HL-60 (cell line): ENCODE measurements at places on chromosomes 16 and 17.

- DNase-seq = no peak
Observed at GRCh38 chr17:42459801-42460281, 1.2 kb downstream of the ATP6V0A1 start.

GRCh38 chr17:63436523-63437110 is 9.5 kb downstream of the CYB561 start:
- DNase-seq = no peak

DNA sequence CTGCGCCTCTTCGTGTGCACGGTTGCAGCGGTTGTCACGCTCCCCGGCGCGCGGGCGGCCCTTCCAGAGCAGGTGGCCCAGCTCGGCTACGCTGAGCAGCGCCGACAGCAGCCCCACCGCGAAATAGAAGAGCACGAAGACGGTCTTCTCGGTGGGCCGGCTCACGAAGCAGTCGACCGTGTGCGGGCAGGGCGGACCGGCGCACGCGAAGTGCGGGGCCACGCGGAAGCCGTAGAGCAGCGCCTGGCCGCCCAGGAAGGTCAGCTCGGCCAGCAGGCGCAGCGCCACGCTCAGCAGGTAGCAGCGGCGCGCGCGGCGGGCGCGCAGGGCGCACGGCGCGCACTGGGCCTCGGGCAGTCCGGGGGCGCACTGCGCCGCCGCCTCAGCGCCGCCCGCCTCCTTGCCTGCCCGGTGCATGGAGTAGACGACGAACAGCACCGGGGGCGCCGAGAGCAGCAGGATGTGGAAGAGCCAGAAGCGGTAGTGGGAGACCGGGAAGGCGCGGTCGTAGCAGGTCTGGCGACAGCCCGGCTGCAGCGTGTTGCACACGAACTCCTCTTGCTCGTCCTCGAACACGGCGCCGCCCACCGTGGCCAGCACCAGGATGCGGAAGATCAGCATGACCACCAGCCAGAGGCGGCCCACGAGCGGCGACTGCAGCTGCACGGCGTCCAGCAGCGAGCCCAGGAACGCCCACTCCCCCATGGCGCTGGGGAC is 1.3 kb downstream of the GJD3 start:
- DNase-seq = peak; percentile 17

- no peak for DNase-seq
Observed at GRCh38 chr17:28335959-28336871, 654 bp downstream of the TNFAIP1 start.

- DNase-seq = peak; percentile 89
Observed at GRCh38 chr16:4415538-4416199, 727 bp downstream of the CORO7 start.

DNA sequence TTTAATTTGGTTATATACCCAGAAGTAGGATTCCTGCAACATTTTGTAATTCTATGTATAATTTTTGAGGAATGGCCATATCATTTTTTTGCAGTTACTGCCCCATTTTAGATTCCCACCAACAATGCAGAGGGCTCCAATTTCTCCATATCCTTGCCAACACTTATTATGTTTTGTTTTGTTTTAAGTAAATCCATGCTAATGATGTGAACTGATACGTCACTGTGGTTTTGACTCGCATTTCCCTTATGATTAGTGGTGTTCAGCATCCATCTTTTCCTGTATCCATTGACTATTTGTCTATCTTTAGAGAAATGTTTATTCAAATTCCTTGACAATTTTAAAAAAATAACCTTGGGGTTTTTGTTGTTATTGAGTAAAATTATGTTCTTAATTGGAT is 826.4 kb downstream of the CDH11 start:
- no peak for DNase-seq

DNA sequence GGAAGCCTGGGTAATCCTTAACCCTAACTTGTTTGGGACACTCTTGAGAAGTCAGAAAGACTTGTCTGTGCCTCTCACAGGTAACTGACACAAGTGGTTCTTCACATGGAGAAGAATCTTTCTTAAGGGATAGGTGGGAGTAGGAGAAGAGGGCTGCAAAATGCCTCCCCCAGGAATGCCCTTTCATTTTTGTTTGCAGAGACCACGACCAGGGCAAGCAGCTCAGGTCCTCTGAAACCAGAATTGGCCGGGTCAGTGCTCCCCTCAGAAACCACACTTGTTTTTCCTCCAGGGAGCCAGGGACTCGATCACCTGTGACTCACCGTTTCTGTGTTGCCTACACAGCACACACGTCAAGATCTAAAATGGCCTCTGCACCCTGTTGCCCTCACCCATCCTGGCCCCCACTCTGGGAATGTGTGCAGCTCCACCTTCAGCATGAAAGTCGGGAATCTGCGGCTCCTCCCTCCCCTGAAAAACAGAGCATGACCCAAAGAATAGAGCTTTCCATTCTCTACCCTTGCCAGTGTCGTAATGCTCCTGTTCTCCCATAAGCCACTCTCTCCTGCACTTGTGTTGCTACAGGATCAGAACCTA is 36.1 kb downstream of the HNF1B start:
- no peak for DNase-seq

GRCh38 chr17:32127158-32127897 is 15.0 kb upstream of the RHOT1 start:
- DNase-seq = peak; percentile 72

DNA sequence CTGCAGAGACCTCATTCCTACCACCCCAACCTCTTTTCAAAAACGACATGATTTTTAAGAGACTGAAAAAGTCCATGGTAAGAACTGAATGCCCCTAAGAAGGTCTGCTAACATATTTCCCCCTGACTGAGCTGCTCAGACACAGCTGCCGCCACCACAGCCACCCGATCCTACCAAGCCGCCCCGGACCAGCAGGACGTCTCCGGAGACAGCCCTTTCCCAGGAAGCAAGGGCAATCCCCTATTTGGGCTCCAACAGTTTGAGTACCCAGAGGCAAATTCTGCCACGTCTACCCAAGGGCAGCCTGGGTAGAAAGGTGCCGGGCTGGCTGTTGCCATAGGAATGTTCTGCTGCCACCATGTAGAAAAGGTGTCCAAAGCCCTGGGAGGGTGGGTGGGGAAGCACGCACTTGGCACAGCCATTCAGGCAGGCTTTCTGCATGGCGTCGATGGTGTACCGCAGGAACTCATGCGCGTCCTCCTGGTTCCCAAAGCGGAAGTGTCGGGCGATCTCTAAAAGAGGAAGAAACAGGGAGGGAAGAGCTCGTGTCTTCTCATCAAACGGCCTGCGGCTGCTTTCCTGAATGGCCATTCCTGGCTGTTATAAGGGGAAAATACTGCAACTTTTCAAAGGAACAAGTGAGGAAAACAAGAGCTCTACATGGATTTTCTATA is 13.6 kb downstream of the USP36 start:
- DNase-seq = no peak

- no peak for DNase-seq
Observed at GRCh38 chr16:86243571-86244154, 266.7 kb upstream of the FOXF1 start.

DNA sequence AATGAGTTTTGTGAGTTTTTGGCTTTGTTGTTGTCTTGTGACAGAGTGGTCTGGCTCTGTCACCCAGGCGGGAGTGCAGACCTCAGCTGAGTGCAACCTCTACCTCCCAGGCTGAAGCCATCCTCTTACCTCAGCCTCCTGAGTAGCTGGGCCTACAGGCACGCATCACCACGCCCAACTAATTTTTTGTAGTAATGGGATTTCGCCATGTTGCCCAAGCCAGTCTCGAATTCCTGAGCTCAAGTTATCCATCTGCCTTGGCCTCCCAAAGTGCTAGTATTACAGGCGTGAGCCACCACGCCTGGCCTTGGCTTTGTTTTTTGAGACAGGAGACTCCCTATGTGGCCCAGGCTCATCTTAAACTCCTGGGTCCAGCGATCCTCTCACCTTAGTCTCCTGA is 15.1 kb downstream of the CRK start:
- DNase-seq = no peak

GRCh38 chr17:390025-390424 is 37.4 kb upstream of the RPH3AL start:
- no peak for DNase-seq

DNA sequence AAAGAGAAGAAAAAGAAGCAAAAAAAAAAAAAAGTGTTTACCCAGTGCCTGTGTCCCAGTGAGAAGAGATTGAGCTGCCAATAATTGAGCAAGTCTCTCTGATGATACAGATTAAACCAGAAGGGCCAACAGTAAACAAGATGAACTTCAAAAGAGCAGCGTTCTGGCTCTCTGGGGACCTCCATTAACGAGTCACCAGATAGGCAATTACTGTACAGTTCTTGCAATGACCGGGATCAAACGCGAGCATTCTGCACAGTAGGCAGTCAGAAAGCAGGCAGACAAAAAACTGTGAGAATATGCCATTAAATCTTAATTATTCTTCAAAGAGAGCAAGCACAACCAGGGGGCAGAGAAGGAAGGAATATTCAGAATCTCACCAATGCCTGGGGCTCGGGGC is 626.1 kb downstream of the TMEM114 start:
- no peak for DNase-seq

DNA sequence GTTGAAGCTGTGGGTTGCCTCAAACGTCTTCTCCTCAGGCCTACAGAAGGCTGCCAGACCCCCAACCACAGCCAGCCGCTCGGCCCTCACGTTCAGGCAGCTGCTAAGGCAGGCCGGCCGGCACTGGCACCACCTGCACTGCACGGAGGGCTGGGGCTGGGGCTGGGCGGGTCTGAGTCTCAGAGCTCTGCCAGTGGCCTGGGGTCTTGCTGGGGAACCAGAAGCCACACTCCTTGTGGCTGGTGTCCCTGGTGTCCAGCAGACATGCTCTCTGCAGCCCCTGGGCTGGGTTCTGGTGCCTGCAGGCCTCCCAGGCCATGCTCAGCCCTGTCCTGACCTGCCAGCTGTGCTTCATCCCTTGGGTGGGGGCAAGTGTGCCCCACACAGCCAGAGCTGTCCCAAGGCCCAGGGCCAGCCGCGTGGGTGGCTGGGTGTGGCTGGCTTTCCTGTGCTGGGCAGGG is 42.0 kb downstream of the BAHCC1 start:
- no peak for DNase-seq
